Activated CD8-positive, alpha-beta memory T cell treated with anti-CD3 and anti-CD28 coated beads for 1 hour (primary cell): ENCODE measurements at places on chromosomes 6 and 20.

- DNase-seq: no peak
These were observed 314.1 kb upstream of the SLC35B3 start for GRCh38 chr6:8749465-8749864.

GRCh38 chr20:60695226-60696000 is 556.6 kb upstream of the CDH4 start:
- no peak for DNase-seq

GRCh38 chr6:167290786-167291622 is at the start of gene UNC93A:
UNC93A (plus strand) TSS chr6:167291315; CDS start chr6:167291490, 175 bp downstream.
- no peak for DNase-seq

DNA sequence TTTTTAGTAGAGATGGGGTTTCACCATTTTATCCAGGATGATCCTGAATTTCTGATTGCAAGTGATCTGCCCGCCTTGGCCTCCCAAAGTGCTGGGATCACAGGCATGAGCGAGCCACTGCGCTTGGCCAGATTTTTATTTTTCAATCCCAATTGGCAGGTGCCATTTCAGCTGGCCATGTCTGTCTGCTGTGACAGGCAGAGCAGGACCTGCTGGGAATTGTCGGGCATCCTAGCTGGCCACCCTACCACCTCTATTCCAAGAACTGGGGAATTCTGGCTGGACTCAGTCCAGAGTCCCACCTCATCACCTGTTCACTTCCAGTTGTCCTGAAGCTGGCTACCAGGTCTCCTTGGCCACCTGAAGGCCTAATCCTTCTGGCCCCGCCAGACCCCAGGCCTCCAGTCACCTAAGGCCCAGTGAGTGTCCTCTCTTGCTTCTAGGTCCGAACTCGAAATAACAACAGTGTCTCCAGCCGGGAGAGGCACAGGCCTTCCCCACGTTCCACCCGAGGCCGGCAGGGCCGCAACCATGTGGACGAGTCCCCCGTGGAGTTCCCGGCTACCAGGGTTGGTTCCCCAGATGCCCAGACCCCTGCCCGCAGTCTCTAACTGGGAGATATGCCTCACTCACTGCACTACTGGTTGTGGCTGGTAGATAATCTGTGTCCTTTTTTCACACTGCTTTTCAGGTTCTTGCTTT is 24.0 kb downstream of the DNMT3B start:
- no peak for DNase-seq

DNA sequence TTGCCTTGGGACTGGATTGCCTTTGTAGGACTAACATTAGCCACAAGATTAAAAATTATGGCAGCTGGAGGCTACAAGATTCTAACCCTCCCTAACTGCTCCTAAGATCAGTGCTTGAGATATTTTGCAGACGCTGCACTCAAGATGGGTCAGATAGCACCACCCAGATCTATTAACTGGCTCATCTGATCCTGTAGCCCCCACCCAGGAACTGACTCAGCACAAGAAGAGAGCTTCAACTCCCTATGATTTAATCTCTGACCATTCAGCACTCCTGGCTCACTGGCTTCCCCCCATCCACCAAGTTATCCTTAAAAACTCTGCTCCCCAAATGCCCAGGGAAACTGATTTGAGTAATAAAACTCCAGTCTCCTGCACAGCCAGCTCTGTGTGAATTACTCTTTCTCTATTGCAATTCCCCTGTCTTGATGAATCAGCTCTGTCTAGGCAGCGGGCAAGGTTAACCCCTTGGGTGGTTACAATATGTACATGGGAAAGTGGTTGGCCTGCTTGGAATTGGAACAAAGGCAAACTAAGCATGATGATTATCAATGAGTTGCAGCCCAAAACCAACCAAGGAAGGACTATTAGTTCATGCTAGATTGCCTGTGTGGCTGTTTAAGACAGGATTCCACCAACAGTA is 111.3 kb downstream of the OR2B2 start:
- DNase-seq: no peak

DNA sequence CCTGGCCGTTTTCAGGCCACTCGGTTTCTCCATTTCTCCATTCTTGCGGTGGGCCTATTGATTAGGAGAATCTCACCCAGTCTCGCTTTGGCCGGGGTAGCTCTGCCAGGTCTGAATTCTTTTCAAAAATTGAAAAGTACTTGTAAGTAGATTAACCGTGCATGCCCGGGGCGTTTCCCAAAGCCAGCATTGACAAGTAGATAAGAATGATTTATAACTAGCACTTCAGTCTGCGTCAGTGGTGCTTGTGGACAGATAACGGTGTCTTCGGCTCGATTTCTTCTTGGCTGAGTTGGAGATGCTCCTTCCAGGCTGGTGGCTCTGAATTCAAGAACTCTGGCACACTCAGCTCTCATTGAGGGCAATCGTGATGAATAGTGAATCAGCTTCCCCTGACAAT is 29.0 kb downstream of the SLC24A3 start:
- DNase-seq: no peak
